ENCODE measurements at places on chromosomes 4 and X. TPM values are rescaled to one million over a fixed set of nuclear protein-coding genes. Genes with fewer than 3 reads are reported as not detected.

The TKTL1 gene
- total RNA-seq, result not detected

The TRIM61 gene
- total RNA-seq, result not detected

The MAOB gene
- total RNA-seq, result not detected

The RPS6KA6 gene
- 1.4 TPM for total RNA-seq

The MAGEH1 gene
- total RNA-seq, result 17.8 TPM

The KIAA1210 gene
- total RNA-seq, result not detected

The SH2D1A gene
- total RNA-seq, result not detected

The GLRA3 gene
- not detected for total RNA-seq

The SPATA18 gene
- 0.37 TPM for total RNA-seq

The EFNB1 gene
- total RNA-seq, result 9.2 TPM

The MAGEA4 gene
- not detected for total RNA-seq

The SPANXB1 gene
- not detected for total RNA-seq

The CNGA1 gene
- total RNA-seq, result not detected

The TMPRSS11A gene
- total RNA-seq, result not detected

The LDB2 gene
- total RNA-seq, result not detected

The RBMXL3 gene
- total RNA-seq, result not detected

The GUCY2F gene
- total RNA-seq, result not detected

The PLXNB3 gene
- total RNA-seq, result not detected

The RAB9B gene
- not detected for total RNA-seq

The PABPC4L gene
- 1.1 TPM for total RNA-seq

The GPR78 gene
- total RNA-seq, result not detected

The MAML3 gene
- not detected for total RNA-seq

The SH3RF1 gene
- total RNA-seq, result not detected
